ENCODE measurements at places on chromosomes 4 and X.

- DNase-seq, result no peak
Measured at GRCh38 chr4:142535009-142535408, 311.1 kb downstream of the INPP4B start.

DNA sequence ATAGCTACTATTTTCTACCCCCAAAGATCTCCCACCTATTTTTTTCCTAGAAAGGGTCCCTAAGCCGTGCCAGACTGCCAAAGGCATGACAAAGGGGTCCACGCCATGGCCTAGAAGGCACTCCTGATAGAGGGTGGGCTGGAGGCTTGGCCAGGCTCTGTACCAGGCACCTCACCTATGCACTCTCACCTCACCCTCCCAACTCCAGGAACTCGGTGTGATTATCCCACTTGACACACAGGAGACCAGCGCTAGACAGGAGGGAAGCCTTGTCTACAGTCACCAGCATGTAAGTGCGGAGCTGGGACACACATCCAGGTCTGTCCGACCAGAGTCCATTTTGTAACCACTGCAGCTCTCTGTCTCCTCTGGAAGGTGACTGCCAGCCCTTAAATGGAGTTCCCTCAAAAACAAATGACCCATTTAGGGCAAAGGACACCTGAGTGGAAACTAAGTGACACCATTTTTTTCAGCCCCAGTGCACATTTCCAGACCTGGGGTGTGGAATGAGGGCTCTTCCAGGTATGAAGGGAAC is 106.4 kb downstream of the RTL5 start:
- DNase-seq, result no peak

GRCh38 chrX:74117962-74118902 is 185.7 kb upstream of the ZCCHC13 start:
- no peak for DNase-seq

- no peak for DNase-seq
Measured at GRCh38 chr4:126756050-126756829, 876.5 kb upstream of the INTU start.

DNA sequence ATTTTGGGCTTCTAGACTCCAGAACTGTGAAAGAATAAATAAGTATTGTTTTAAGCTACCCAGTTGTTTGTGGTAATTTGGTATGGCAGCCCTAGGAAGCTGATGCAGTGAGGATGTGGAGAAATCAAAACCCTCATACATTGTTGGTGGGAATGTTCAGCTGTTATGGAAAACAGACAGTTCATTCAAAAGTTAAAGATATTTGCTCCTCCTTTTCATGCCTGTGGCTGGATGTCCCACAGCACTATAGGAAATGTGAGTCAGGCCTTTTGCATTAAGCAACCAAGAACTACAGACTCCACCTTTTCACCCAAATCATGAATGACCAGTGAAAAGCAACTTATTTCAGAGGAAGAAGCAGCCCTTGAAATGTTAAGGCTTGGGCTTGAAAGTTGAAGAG is 6.7 kb downstream of the BBS12 start:
- DNase-seq, result no peak

DNA sequence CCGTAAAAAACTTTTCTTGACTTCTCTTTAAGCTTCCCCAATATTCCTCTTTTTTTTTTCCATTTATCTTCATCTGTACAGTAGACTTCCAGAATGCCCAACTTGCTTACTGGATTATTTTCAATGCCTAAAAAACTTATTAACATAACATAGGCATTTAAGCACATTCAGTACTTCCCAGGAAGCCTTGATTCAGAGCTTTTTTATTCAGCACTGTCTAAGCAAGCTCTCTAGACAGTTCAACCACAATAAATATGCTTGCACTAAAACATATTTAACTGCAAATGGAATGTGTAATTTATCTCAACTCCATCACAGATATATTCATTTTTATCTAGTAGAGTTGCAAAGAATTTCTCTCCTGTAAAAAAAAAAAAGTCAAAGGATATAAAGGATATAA is 997.8 kb downstream of the ARAP2 start:
- no peak for DNase-seq

DNA sequence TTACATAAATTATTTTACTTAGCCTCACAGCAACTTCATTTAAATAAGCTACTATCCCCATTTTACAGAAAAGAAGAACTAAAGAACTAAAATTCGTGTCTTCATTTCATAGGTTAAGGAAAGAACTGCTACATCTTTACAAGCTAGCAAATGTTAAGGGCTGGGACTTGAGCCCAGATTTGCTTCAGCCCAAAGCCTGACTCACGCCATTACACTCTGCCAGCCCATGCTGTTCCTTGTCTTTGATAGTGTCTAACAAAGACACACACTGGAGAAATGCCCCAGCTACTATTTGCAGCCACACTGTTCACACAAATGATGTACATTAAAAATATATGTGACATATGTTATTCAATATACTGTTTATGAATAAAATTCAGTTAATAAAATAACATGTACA is 29.0 kb upstream of the ERVMER34-1 start:
- DNase-seq, result no peak

DNA sequence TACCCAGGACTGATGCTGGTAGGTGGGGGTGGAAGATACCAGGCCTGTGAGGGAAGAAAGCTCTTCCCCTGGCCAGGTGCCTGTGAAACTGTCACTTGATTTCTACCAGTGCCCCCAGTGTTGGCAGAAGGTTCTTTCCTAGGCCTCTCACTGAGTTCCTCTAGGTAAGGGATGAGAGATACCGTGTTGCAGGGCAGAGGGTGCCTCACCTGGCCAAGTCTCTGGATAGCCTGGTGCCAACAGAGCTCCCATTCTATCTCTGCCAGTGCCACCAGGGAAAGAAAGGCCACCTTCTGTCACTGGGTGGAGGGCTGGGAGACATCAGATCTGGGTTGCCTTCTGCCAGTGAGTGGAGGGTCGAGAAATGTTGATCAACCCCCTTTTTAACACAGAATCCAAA is 94.1 kb downstream of the RTL5 start:
- no peak for DNase-seq

- DNase-seq, result no peak
Measured at GRCh38 chr4:161869511-161869910, 294.3 kb downstream of the FSTL5 start.

DNA sequence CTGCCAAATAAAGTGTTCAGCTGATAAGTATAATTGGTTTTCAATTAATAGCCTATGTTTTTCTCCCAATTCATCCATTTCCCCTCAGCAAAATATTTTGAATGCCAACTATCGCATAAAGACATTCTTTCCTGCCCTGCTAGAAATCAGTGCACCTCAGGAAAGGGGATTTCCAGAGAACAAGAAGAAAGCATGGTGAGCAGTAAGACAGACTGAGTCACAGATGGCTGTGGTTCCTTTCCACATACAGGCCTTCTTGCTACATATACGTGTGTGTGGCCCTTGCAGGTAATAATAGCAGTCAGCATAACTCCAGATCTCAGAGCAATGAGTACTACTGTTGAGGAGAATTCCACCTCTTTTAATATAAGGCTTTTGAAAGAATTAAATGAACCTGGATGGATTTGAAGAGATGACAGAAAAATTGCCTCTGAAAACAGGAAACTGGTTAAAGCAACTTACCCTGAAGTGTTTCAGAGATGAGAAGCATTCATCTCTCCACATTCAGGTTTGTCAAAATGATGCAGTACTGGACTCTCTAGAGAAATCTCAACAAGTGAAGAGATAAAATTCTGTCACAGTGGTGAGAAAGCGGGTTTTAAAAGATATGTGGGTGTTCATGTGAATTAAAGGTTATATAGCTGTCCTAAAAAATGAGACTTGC is 13.6 kb downstream of the GASK1B start:
- no peak for DNase-seq

DNA sequence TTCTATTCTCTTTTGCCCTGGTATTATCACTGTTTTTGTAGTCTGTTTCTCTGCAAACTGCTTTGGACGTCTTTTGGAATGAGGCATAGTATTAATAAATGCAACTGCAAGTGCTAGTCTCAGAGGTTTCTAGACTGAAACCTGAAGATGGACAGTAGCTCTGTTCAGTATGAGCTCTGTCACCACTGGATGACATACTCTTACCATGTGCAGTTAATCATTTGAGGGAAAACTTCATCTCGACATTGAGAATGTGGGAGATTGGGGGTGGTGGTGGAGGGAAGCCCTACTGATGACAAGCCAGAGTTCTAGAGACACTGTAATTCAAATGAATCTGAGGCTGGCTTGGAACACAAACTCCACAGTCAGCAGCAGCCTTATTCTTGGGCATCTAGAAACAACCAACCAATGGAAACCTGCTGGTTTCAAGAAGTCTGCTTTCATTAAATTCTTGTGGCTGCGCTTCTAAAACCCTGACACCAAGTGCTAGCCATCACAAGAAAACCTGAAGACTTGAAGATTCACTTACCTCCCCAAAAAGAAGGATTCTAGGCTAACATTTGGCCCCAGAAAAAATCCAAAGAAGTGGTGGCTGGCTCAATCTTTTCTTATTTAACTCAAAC is 161.7 kb downstream of the RASL11B start:
- no peak for DNase-seq

- no peak for DNase-seq
Measured at GRCh38 chr4:153825691-153826090, 36.8 kb upstream of the SFRP2 start.

DNA sequence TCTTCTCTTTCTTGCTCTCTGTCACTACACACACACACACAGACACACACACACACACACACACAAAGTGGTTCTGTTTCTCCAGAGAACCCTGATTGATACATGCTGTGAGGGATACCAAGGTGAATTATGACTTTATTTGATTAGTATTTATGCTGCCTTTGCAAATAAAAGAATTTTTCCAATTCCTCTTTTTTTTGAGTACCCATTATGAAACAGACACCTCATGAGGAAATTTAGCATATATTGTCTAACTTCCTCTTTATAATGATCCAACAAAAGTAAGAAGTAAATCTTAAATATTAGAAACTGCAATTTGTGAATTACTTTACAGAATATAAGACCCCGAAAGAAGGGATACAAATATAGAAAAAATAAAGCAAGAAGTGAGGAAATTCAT is 14.3 kb upstream of the RAB28 start:
- no peak for DNase-seq

GRCh38 chr4:163440040-163440439 is 33.5 kb downstream of the TKTL2 start:
- DNase-seq, result no peak

DNA sequence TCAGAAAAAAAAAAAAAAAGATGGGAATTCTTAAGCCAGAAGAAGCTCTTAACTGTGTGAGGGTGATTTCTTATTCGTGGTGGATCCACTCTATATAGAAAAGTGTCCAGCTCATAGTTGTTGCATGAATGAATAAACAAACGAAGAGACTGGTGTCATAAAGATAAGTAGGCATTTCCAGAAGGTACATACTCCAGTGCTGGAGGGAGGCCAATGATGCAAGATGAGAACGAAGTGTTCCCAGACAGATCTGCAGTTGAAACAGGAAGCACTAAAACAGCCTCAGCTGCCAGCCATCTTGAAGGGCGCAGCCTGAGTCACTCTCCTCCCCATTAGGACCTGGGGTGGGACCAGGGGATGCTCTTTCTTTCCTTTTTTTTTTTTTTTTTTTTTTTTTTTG is 47.4 kb upstream of the HOPX start:
- no peak for DNase-seq

GRCh38 chrX:1717373-1717772 is 102.5 kb downstream of the ASMT start:
- no peak for DNase-seq

DNA sequence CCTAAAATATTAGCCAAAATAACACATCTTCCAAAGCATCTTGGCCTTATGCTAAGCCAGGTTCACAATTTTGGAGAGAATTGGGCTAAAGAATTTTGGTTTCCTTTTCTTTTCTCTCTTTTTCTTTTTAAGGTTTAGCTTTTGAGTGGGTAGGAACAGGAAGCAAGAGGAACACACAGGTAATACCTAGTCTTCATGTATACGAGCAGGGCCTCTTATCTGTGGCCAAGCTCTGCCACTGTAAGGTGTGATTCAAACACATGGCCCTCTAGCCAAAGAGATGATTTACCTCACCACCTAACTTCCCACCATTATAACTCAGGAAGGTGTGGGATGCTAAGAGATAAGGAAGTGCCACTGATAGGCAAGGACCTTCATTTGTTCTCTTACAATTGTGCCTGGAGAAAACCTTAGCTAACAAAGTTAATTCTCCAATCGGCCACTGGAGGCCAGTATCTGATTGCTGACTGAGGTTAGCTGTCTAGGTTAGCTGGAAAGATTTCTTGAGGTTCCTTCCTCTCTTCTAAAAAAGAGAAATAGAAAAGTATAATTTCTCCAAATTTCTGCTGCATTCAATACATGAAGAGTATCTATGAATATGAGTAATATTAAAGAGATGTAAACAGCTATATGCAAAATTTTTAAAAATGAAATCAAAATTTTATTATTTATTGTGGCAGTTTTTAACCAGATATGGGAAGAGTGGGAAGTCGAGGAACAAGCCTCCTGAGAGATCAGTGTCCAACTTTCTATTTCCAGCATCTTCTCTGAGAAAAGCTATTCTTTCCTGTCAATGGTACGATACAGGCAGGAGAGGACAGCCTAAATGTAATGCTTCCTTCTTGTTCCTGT is 30.1 kb upstream of the BBS7 start:
- DNase-seq, result peak; percentile 68

DNA sequence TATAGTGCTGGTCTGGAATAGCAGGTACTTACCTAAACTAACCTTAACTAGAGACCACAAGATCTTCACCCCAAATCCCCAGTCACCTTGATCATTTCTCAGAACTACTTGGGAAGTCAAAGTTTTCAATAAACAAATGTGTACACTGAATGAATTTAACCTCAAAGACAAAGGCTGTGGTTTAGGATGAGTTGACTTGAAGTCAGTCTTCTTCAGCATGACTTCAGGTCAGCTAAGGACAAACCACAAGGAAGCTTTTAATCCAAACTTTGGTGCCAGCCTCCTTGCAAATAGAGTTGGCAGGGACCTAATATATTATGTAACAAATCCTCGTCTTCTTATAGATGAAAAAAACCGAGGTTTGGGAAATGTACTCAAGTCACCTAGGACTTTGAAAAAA is 21.2 kb upstream of the VCX2 start:
- no peak for DNase-seq

DNA sequence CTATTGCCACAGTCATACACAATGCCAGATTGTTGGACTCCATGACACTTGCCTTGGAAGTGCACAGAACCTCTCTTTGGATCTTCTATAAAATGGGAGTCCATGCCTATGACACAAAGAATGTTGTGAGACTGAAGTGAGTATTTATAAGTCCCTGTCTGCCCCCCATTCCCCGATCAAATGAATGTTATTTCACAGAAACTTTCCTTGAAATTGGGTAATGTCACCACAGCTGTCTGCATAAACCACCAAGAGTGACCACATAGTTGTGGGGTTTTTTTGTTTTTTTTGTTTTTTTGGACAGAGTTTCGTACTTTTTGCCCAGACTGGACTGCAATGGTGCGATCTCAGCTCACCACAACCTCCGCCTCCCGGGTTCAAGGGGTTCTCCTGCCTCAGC is 27.1 kb upstream of the REST start:
- no peak for DNase-seq

- no peak for DNase-seq
Measured at GRCh38 chr4:178480105-178480504, 1037.9 kb upstream of the AGA start.

- no peak for DNase-seq
Measured at GRCh38 chr4:76989391-76990061, 40.0 kb downstream of the SEPTIN11 start.

Measured in RKO (cell line).